GM13977 (cell line): ENCODE measurements at places on chromosomes 4 and X.

DNA sequence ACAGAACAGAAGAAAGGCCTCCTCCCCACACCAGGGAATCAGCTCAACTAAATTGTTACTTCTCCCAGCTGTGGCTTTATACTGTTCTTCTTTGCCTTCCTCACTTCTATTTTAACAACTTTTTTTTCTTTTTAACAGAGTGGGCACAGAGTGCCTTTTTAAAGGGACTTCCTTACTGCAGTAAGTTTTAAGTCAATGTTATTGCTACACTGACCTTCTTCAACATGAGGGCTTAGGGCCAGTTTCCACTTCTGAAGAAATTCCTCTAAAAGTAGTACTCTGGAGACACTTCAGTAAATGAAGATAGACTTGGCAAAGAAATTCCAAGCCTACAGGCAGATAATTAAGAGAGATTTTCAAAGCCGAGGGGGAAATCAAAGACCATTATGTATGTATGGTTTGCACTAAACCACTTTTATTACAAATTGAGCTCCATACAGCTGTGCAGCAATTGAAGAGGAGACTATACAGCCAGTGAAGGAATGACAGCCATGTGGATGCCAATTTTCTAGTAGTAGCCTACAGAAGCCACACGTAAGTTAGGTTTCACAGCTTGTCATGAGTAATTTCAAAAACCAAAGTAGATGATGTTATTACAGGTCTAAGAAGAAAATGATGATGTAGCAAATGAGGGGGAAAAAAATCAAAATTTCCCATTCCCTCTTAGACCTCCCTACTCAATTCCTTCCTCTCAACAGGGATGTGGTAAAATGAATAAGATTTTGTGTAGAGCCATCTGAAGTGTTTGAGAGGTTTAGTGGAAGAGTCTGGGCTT is 36.9 kb upstream of the RASGEF1B start:
- DNase-seq: no peak

DNA sequence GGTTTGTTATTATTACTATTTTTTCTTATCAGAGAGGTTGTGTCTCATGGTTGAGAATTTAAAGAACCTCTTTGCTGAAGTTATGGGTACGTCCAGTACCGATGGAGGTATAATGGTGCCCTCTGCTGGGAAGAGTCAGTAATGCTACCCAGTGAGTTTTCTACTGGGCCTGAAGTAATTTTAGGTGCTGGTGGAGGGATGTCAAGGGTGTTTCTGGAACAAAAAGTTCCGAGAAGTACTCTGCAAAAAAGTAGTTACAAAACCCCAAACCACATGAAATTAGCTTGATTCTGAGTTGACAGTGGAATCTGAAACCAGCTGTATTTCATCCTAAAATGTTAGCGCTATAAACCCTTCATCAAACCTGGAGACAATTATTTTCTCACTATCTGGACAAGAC is 102.5 kb upstream of the MID1 start:
- DNase-seq: peak; percentile 67

DNA sequence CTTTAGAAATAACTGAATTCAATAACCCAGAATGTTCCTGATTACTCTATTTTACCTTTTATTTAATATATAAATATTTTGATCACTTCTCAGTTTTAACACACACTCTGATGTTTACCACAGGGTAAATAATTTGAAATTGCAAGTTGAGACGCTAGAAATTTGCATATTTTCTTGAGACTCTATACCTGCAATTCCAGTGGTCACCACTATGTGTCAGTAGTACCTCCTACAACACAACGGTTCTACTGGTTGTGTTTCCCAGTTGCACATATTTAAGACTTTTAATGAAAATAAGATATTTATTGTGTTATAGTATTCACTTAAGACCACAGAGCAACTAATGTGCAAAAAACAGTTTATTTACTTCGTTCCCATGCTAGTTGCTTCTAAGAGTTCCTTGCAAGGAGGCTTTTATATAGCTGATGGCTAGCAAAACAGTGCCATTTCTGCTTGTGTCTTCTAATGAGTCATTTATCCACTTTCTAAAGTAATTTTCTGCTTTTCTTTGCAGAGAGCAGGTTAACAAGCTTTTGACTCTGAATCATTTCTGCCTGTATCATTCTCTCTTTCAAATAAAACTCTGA is 98.9 kb upstream of the PDLIM3 start:
- no peak for DNase-seq

GRCh38 chr4:73250642-73251041 is 8.0 kb downstream of the ANKRD17 start:
- no peak for DNase-seq

DNA sequence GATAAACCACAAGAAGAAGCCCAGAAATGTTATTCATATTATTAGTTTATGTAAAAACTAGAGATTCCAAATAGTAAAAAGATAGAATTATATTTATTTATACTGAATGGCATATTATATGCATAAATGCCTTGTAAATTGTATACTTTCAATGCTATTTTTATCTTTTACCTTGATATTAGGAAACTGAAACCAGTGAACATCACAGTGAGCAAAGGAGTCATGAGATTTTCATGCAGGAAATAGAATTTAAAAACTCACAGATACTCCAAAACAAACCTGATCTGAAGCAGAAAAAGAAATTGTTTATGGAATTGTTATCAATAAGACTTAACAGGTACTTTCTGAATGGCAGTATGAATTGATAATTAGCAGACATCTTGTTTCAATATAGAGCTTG is 207.3 kb upstream of the CENPE start:
- DNase-seq: no peak

DNA sequence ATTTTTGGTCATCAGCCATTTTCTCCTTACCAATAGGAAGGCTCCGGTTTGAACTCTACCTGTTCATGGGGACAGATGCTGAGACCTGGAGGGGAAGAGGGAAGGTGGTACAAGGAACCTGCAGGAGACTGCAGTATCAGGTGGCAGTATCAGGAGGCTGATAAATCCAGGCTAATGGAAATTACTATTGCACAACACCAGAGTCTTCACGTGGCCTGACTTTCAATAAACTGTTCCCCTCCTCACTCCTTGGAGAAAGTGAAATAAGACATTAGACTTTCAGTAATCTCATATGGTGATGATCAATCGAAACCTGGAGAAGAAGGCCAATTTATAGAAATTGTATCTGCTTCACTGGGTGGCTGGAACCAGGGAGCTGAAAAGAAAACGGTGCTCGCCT is 46.2 kb upstream of the BCOR start:
- no peak for DNase-seq

DNA sequence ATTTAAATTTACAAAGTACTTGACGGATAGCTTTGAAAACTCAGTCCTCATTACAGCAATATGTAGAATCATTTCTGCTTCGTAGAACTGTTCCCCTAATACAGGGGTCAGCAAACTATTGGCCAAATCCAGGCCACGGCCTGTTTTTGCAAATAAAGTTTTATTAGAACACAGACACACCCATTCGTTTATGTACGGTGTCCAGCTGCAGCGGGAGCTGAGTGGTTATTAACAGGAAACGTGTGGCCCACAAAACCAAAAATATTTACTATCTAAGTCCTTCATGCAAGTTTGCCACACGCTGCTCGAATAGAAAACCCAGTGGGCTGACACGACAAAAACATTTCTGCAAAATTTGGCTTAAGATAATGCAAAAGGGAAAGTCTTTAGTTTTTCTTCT is 146.5 kb downstream of the AFAP1 start:
- DNase-seq: no peak

GRCh38 chr4:187668526-187669082 is 327.0 kb upstream of the ZFP42 start:
- no peak for DNase-seq

DNA sequence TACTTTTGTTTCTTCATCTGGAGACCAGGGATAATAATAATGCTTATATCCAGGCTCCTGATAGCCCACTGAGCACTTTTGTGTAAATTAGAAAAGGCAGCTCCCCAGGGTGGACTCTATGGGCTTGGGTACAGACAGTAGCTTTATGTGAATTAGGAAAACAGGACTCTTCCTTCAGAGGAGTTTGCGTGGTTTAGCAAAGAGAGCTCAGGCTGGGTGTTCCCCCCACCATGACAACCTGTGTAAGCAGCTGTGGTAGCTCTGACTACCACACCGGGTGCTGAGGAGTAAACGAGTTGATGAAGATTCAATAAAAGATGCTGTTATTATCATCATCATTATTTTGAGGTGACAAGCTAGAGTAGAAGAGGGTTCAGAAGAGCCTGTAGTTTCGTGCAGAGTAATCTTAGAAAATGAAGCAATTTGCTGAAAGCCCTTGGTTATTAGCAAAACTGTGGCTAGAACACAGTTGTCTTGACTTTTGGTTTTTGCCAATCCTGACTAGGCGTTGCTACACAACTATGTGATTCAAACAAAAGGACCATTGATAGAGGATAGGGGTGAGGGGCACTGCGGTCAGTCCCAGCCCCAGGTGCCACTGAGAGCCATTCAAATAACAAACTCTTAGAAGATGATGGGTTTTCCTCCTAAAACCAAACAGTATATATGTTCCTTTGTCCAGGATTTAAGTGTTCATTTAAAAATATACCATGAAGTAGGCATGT is 60.6 kb upstream of the LIMCH1 start:
- no peak for DNase-seq

- no peak for DNase-seq
These were observed 208.4 kb downstream of the ANTXR2 start for GRCh38 chr4:79864500-79865200.

DNA sequence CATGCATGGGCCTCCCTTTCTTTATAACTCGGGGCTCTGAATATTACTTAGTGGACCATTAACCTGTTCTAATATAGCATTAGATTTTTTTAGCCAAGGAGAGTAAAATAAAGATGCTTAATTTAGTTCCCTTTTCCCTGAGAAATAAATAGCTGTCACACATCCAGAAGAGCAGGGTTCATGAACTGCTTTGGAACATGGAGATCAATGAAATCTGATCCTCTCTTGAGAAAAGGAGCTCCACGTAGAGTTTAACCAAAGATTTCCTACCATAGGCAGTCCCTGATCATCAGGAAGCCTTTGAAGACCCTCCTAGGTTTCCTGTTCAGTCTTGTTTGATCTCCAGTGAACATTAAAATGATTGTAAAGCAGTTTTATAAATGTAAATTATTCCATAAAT is 8.5 kb upstream of the PCDH19 start:
- DNase-seq: no peak

DNA sequence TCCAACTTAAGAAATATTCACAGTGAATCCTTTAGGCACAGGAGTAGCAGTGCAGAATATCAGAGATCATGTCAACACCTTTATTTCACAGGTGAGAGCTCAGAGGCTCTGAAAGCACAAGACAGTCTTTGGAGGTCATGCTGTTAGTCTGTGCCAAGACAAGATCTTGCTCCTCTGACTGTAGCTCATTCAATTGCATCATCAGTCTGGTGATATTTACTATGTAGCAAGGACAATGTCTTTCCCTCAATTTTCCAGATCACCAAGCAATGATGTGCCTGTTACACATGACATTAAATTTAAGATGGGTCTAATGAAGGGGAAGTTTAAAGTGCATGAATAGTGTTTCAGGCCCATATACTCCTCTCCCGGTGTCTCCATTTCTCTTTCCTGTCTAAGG is 277.5 kb downstream of the IL15 start:
- no peak for DNase-seq
